Activated naive CD4-positive, alpha-beta T cell treated with Interleukin-2 at 50 U/mL for 16 hours (primary cell): ENCODE measurements at places on chromosomes 3 and 15.
A peak's percentile ranks its signal among the peaks of the same experiment; 100 is the strongest.

DNA sequence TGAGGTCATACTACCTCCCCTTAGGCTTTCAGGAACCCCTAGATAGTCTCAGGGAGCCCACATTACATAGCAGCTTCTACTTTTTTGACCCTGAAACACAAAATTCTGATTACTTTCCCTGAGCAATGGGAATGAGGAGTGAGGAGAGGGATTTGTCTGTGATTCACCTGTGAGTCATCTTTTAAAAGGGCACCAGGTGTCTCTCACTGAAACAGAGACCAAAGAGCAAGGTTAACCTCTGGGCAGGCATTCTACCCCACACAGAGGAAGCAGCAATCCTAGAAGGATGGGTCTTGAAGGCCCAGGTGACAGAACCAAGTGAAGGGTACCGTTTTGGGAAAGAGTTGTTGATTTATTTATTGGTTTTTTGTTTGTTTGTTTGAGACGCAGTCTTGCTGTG lies 31.1 kb upstream of the UBE2E2 start:
- no peak for DNase-seq

DNA sequence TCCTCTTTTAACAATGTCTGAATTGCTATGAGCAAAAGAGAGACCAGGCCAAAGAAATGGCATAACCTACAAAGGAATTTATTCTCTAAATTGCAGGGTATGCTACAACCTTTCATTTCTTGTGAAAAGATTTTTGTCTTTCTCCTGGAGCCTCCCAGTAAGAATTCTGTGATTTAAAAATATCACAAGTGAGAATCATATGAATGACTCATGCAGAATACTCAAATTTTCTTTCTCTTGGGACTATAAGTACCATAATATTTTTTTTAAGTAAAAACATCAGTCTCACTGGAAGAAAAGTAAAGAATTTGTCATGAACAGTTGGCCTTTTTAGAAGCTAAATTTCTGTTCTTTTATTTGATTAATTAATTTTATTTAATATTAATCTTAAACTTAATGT lies 26.3 kb downstream of the SYNPR start:
- no peak for DNase-seq

GRCh38 chr3:13110678-13111116 lies 37.5 kb upstream of the IQSEC1 start:
- no peak for DNase-seq

DNA sequence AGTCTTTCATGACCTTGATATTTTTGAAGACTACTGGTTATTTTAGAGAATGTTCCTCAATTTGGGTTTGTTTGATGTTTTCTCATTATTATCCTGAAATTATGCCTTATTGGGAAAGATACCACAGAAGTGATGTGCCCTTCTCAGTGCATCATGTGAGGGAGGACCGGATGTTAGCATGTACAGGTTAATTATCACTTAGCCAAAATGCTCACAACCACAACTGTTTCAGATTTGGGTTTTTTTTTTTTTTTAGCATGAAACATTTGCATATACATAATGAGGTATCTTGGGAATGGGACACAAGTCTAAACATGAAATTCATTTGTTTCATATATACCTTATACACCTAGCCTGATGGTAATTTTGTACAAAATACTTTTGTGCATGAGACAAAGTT lies 59.8 kb downstream of the PIK3R4 start:
- no peak for DNase-seq

- DNase-seq: no peak
Measured at GRCh38 chr15:73928241-73928579, 1.9 kb downstream of the LOXL1 start.

DNA sequence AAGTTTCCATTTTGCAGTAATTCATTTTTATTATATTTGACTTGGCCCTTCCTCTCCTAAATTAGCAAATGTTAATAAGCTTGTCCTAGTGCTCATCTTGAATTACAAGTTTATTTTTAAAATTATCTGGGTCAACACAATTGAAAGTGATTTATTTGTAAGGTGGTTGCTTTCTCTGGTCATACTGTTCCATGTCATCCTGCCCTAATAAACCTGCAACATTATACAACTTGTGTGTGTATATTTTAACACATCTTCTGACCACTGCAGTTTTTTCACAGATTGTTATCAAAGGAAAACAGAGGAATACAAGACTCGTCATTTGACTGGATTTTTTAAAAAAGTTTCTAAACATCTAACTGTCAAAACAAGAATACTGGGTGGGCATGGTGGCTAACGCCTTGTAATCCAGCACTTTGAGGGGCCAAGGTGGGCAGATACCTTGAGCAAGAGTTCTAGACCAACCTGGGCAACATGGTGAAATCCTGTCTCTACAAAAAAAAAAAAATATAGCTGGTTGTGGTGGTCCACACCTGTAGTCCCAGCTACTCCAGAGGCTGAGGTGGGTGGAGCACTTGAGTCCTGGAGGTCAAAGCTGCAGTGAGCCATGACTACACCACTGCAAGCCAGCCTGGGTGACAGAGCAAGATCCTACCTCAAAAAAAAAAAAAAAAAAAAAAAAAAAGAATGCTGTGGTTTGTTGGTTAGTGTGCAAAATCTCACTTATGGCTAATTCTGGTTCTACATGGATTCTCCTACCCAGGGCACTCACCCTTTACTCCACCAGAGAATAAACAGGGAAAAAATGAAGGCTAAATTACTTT lies 5.0 kb upstream of the LRRFIP2 start:
- DNase-seq: no peak

DNA sequence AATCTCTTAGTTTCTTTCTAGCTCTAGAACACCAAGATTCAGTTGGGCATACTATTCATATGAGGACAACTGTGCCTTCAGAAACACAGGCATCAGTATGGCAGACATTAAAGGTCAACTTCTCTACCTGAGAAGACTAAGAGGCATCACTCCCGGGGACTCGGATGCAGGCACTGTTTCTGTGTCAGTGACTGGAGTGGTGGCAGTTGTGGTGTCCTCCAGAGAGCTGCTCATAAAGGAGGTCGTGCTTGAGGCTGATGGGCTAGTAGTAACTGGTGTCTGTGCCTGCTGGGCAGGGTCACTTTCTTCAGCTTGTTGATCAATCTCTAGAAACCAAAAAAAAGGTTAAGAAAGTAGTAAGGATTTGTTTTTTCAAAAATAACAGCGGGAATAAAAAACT lies 75.2 kb downstream of the FBXL22 start:
- peak; percentile 14 for DNase-seq

DNA sequence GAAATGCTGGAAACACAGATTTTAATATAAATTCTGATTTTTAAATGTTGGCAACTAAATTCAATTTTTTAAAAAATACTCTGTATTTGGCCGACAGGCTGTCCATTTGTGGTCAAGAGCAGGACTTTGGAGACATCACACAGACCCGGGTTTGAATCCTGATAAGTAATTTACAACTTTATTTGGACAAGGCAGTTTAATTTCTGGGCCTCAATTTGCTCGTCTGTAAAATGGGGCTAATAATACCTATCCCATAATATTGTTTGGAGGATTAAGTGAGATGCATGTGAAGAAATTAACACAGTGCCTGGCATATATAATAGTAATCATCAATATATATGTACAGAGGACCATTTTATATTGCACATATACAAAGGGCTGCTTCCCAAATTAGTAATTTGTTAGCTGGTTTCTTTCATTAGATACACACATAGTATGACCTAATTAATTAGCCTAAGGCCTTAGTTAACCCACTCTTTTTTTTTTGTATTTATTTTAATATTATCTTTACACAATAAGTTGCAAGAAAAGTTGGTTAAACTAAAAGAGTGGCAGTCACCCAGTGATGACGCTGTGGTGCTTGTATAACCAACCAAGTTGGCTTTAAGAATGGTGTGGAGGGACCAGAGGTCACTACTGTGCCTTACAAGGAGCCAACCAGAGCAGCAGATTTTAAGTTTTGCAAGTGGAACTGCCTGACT lies 665 bp downstream of the PIGB start:
- DNase-seq: no peak

DNA sequence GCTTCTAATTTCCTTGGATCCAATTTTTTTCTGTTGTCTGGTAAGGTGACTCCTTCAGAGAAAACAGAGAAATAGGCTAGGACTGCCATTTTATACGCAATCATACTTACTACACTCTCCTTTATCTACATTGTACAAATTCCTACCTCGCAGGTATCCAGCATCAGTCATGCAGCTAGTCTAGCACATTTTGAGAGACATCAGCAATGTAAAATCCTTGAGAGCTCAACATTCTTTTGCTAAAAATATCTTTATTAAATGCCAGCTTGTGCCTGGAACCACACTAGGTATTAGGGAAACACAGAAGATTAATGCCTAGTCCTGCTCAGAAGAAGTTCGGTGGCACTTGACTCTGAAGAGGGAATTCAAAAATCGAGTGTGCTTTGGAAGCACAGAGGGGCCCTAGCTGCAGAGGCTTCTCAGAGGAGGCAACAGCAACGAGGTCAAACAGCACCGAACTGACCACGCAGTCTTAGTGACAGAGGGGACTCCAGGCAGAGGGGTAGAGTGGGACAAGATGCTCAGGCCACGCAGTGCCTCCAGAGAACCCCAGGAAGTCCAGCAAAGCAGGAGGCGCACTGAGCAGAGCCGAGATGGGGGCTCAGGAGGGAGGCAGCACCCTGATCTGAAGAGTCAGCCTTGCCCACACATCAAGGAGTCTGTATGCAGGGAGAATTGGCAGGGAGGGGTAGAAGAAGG lies 3.5 kb downstream of the FAM174B start:
- no peak for DNase-seq

GRCh38 chr15:99016680-99017321 lies 9.2 kb upstream of the PGPEP1L start:
- no peak for DNase-seq

- DNase-seq: no peak
Measured at GRCh38 chr15:35850284-35850683, 304.3 kb upstream of the DPH6 start.

DNA sequence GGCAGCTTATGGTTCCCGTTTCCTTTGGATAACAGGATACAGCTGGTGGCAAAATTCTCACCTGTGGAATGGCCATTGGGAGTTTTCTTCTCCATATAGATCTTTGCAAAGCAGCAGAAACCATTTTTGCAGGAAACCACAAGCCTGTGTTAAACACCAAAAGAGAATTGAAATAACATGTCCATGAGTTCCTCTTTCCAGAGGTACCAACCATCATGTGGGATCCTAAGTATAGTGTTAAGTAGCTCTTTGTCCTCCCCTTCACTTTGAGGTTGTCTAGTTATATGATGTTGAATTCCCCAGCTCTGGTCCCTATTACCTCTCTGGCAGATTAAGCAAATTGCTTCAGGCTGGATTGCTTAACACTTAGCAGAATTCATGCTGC lies 94.9 kb downstream of the AKAP13 start:
- DNase-seq: no peak

DNA sequence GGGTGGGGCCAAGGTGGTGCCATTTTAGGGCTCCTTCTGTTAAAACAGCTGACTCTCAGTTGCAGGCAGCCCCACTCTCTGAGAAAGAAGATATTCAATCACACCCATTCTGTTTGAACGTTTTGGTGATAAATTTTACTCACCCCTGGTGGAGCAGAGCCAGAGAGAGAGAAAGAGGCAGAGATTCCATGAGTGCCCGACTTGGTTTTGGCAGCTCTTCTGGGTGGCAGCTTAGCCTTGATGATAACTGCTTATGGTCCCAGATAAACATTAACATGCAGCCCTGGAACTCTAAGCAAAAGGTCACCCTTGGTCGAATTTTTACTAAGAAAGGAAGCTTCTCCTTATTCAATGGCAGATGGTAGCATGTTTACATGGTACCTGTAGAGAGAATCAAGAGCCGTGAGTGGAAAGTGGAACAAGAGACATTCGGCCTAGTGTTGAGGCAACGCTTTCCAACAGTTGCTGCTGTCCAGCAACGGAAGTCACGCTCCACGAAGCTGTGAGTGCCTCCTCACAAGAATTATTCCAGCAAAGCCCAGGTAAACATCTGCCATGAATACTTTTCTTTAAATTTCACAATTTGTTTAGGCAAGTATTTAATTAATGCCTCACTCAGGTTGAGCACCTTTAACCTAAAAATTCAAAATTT lies 530.6 kb upstream of the ROBO2 start:
- DNase-seq: no peak

GRCh38 chr15:51907136-51907862 lies 64.3 kb downstream of the LEO1 start:
- DNase-seq: no peak

- DNase-seq: no peak
Measured at GRCh38 chr3:146783446-146783845, 178.3 kb upstream of the PLSCR5 start.

GRCh38 chr3:155595371-155595770 lies 149.5 kb downstream of the PLCH1 start:
- DNase-seq: no peak

DNA sequence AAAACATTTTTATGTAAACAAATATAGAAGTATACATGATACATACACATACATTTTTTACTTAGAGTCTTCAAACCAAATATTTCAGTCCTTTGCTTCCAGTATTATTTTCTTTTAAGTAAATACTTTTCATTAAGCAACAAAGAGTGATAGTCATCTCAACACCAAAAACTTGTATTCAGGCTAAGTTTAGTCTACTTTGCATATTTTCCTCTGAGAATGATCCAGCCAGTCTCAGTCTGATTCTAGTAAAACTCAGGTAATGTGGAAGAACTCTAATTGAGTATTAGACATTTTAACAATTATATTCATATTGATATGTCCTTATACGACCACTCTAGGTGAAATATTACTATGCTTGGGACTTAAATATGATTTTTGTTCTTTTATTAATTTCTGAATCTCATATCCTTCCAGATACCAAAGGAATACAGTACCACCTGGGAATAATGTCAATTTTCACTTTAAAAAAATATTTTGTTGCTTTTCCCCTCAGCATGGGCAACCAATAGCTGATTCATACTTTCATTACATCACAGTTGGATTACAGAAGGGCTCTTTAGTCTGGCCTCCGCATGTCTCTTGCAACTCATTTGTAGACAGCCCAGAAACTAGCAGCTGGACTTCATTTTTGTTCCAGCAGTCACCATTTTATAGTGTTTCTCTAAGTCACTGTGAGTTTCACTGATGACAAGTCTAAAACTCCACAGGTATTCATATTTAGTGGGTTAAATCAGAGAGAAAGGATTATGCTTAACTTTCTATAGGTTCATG lies 390.4 kb downstream of the ZBTB20 start:
- no peak for DNase-seq

- DNase-seq: no peak
Measured at GRCh38 chr15:47964229-47964628, 156.6 kb upstream of the SLC24A5 start.

DNA sequence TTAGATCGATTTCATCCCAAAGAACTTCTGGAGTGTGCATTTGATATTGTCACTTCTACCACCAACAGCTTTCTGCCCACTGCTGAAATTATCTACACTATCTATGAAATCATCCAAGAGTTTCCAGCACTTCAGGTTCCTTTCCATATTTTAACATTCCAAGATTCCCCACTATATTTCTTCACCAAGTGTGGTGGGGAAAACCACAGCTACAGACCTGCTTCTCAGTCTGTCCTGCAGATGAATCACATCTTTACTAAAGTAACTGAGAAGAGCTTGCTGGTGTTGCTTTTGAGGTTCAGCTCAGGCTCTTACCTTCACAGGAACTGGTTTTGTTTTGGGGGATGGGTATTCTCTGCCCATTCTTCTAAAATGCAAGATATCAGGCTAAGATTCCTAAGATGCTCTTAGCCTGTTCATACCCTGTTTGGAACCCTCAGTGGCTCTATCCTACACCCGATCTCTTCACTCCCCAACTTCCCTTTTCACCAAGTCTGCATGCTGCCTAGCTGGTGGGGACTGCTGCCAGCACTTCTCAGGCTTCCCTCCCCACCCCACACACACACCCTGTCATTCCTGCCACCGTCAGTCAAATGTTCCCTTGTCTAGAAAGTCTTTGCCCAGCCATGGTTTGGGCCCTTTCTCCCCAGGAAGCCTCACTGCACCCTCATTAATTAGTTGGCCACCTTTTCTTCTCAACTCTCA lies 30.8 kb downstream of the SRP14 start:
- DNase-seq: no peak
